ENCODE measurements at places on chromosomes 16 and 17. TPM values are rescaled to one million over a fixed set of nuclear protein-coding genes. Genes with fewer than 3 reads are reported as not detected.

DNA sequence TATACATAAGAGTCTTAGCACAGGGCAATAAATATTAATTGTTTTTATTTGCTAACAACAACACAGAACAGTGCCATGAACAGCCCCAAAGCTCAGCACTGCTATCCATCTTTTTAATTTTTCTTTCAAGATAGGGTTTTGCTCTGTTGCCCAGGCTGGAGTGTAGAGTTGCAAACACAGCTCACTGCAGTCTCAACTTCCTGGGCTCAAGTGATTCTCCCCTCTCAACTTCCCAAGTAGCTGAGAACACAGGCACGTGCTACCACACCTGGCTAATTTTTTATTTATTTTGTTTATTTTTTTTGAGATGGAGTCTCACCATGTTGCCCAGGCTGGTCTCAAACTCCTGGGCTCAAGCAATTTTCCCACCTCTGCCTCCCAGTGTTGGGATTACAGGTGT, 47.6 kb upstream of the AKAP1 start:
- no peak for DNase-seq

DNA sequence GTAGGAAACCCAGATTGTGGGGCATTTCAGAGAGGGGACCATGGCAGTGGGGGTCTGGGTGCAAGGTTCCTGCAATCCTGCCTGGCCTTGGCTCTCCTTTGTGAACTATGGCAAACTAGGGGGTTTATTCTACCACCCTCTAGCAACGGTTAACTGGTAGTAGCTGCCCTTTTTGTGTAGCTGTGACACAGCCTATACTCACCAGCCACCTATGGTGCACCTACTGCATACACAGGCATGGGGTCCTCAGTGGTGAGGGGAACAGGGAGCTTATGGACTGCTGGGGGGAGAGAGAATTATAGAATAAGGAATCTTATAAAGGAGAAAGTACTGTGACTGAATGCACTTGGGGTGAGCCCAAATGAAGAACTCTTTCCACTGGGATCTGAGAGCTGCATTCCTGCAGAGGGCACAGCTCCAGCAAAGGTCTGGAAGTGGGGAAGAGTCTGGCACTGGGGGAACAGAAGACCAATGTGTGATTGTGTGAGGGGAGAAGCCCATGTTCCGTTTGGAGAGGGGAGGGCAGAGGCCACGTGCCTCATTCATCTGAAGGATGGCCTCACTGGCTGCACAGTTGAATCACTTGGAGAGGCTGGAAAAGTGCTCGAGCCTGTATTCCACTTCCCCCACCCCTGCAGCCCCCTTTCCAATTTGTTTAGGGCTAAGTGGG, 2.1 kb downstream of the MT1X start:
- no peak for DNase-seq

DNA sequence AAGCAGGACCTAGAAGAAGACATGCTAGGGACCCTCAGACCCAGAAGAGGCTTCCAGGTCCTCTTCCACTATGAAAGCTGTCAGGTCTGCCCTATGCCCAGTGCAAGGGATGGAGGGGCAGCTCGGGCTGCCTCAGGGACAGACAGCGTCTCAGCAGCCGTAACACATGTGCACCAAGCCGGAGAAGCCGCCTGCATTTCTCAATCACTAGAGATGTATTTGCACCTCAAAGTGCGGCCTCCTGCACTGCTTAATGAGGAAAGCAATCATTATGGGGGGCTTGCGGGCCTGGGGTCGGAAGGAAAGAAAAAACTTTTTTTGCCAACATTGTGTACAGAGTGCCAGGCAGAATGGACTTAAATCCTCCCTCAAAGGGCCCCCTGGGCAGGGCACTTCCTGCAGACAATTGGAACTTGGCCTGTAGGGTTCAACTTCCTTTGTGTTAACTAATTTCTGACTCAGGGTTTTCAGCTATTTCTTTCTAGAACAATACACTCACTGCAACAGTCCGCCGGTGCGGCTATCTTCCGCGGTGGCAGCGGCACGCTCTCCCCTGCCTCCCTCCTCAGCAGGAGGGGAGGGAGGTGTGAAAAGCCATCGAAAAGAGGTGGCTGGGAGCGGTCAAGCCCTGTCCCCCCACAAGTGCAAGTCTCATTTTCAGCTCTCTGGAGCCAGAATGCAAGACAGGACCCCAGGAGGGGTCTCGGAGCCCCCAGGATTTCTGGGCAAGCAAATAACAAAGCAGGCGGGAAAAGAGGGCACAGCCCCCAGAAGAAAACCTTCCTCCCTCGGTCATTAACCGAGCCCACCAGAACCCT, 101.2 kb downstream of the ZNF423 start:
- DNase-seq: peak; percentile 58

GRCh38 chr16:83701494-83701893, 106.3 kb upstream of the HSBP1 start:
- DNase-seq: peak; percentile 54

GRCh38 chr17:57665696-57666095, 79.4 kb downstream of the CCDC182 start:
- no peak for DNase-seq

GRCh38 chr16:75556431-75556950, 439 bp upstream of the TMEM231 start:
- DNase-seq: no peak

Gene TXNDC17
- 253 TPM for total RNA-seq

Gene NHLRC4
- total RNA-seq: not detected

Gene ADAMTS18
- 0.12 TPM for total RNA-seq

Gene CA7
- not detected for total RNA-seq

Gene CACNG5
- total RNA-seq: not detected

Data from M059J (cell line).